ENCODE measurements at places on chromosomes 1 and 21.
A peak's percentile ranks its signal among the peaks of the same experiment; 100 is the strongest.

DNA sequence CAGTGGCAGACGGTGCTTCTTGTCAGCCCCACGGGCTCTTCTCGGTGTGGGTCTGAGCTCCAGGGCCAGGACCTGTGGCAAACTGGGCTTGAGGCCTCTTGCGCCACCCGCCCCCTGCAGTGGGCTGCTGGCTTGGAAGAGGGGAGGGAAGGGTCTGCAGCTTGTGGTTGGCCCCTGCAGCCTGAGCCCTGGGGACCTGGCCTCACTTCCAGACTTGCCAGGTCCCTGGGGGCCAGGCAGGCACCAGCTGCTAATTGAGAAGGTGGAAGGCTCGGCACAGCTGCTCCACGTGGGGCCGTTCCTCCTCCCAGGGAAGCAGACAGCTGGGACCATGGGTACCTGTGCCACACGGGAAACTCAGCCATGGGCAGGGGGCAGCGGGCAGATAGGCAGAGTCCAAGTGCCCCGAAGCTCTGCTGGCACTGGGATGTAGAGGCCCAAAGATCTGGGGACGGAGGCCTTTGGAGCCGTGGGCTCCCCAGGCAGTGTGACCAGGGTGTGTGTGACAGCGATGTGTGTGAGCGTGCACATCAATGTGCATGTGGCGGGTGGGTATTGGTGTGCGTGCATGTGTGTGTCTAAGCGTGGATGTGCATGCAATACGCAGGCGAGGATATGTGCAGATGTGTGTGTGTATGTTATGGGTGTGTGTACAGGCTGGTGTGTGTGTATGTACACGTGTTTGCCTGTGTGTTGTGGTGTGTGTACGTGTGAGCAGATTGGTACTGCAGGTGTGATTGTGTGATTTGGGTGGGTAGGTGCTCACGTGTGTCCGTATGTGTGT is 39.3 kb downstream of the TP73 start:
- no peak for DNase-seq

DNA sequence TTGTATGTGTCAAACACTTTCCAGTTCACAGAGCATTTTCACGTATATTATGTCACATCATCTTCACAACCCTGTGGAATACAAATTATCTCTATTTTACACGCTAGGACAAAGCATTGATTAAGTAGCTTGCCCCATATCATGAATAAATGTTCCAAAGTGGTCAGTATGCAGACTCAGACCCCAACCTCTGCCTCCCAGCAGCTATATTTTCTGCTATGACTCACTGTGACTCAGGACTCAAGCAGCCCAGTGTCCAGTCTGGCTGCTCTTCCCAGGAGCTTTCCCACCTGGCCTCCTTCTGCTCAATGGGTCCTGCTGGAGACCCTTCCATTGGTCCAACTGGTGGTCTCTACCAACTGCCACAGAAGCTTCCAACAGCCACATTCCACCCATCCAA is 56.0 kb upstream of the RAP1A start:
- peak; percentile 93 for DNase-seq

DNA sequence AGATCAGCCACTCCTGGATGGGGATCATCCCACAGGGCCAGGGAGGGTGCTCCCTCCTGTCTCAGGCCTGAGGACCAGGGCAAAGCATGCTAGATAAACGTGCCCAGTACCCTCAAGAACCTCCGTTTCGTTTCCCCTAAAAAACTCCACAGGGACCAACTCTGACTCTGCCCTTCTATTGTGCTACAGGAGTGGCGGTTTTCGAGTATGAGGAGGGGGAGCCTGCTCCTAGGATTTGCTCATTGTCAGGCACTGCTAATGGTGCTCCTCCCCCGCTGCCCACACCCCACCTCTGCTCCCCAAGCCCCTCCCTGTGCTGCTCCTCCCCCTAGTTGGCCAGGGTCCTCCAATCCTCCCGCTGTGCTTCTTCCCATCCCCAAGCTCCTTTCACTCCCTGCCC is 32.0 kb downstream of the PGBD5 start:
- DNase-seq = no peak

- no peak for DNase-seq
These were observed 10.6 kb downstream of the PLA2G2F start for GRCh38 chr1:20149601-20150325.

GRCh38 chr1:108718927-108719655 is 6.4 kb downstream of the FNDC7 start:
- DNase-seq = no peak

DNA sequence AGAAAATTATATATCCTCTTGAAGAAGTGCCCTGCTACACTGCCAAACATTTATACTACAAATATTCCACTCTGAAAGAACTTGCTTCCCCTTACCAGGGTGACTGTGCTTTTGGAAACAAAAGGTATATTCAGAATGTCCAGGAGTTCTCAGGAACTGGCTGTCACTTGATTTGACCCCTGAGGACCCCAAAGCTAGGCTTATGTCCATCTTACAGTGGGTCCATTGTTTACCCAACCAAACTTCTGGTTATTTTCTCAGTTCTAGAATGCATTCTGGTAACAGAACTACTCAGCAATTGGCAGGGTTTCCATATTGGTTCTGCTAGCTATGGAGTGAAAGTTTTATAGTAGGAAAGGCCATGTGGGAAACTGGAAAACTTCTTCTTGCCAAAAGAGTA is 207.1 kb upstream of the KCTD3 start:
- DNase-seq = no peak

DNA sequence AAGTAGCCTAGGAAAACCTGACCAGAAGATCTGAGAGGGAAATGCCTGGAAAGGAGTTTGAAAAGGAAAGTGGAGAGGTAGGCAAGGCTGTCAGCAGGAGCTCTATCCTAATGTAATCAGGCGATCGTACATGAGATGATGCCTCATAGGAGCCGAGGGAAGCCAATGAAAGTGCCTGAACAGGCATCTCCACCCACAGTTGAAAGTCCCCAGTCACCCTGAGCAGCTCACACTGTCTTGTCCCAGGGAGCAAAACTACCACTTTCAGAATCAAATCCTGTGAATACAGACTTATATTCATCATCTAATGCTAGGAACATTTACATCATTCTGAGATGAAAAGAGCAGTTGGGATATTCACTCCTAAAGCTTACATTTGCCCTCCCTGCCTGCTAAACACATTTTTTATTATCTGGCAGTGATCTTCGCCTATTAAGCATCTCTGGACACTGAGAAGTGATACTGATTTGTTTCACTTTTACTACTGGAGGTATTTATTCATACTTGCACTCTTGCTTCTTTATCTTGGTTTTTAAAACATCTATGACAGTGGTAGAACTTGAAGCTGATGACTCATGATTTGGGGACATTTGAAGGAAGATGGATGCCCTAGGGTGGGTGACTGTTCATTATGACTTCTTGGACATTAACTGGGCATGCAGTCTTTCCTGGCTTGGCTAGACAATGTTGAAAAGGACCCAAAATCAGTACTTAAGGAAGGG is 221.6 kb downstream of the SEC16B start:
- DNase-seq = no peak

GRCh38 chr1:47208374-47208850 is 18.6 kb upstream of the PDZK1IP1 start:
- peak; percentile 30 for DNase-seq

GRCh38 chr1:245972476-245972875 is 534.6 kb downstream of the SMYD3 start:
- DNase-seq = no peak

- DNase-seq = no peak
These were observed 1.3 kb downstream of the POGK start for GRCh38 chr1:166840309-166841274.

GRCh38 chr1:70764747-70765146 is 282.9 kb downstream of the PTGER3 start:
- DNase-seq = peak; percentile 66

DNA sequence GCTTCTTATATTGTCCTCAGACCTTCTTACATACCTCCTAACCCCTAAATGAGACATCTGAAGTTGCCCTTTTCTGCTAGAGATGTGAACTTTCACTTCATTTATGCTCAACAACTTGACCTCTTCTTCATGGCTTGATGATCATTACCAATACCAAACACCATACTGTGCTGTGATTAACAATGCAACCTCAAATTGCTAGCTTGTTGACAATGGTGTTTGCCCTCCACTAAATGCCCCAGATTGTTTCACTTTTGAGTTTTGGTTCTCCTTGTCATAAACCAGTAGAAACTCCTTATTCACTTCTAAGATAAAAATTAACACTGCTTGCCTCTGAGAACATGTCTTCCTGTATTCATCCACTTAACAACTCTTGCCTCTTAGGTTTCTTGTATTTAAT is 5.6 kb downstream of the JAK1 start:
- DNase-seq = no peak

DNA sequence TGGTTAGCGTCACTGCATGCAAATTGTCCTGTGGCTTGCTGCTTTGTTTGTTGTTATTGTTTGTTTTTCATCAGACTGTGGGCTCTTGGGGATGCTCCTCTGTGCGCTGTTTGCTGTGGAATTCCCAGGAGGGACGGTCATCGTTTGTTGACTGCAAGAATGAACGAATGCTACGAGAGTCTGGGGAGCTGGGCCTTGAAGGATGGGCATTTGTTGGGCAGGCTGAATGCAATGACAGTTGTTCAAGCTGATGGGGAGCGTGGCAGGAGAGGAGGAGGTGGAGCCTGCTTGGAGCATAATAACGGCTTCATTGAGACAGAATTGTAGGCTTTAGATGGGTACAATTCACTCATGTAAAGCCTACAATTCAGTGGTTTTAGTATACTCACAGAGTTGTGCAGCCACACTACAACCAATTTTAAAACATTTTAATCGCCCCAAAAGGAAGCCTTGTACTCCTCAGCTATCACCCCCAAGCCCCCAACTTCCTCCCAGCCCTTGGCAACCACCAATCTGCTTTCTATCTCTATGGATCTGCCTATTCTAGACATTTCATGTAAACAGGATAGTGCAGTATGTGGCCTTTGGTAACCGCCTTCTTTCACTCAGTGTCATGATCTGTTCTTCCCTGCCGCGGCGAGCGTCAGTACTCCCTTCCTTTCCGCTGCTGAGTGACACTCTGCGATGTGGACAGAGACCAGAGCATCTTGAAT is 190.2 kb downstream of the CAMTA1 start:
- DNase-seq = no peak

DNA sequence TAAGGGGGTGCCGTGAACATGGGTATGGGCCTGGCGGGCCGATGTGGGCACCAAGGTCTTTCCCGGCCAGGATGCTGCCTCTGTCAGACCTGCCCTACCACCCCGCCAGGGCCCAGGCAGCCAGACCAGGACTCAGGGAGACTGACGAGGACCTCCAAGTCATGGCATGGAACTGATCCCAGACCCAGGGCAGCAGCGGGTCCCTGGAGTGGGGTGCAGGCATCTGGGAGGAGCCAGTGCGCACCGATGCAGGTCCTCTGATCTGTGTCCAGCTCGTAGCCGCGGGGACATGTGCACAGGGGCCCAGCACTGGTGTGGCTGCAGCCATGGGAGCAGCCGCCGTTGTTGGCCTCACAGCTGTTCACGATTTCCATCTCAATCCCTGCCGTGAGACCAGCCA is 56.8 kb downstream of the ARHGEF16 start:
- no peak for DNase-seq

DNA sequence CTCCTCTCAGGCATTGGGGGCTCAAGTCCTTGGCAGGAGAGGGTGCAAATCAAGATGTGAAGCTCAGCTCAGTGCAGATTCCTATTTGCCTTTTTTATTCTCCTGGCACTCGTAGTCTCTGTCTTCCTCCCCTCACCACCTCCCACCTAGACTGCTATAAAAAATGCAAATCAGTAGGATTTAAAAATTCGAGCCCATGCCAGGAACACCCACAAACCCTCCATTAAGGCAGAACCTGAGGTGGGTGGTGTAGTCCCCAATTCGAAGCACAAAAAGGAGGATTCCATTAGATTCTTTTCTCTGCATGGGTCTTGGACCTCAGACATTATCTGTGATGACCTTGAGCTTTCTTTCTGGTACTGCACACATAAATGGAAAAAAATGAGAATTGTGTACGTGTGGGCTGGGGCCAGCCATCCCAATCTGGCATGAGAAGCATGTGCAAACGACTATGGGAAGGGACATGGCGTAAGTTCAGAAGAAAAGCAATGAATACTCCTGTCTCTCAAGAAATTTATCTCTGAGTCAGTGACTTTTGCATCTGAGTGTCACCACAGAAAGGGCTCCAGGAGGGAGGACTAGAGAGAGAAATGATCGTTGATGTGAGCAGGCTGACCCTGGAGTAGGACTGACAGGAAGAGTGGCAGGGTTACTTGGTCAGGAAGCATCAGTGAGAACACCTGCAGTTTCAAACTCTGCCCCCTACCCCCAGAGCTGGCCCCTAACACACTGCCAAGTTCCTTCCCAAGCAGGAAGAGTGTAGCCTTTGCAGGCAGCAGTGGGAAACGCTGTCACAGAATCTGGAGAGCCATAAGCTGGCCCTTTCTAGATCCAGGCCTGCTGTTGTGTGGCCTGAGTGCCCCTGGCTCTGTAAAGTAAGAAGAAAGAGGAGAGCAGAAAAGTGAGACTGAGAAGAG is 1.7 kb downstream of the INKA2 start:
- DNase-seq = no peak

DNA sequence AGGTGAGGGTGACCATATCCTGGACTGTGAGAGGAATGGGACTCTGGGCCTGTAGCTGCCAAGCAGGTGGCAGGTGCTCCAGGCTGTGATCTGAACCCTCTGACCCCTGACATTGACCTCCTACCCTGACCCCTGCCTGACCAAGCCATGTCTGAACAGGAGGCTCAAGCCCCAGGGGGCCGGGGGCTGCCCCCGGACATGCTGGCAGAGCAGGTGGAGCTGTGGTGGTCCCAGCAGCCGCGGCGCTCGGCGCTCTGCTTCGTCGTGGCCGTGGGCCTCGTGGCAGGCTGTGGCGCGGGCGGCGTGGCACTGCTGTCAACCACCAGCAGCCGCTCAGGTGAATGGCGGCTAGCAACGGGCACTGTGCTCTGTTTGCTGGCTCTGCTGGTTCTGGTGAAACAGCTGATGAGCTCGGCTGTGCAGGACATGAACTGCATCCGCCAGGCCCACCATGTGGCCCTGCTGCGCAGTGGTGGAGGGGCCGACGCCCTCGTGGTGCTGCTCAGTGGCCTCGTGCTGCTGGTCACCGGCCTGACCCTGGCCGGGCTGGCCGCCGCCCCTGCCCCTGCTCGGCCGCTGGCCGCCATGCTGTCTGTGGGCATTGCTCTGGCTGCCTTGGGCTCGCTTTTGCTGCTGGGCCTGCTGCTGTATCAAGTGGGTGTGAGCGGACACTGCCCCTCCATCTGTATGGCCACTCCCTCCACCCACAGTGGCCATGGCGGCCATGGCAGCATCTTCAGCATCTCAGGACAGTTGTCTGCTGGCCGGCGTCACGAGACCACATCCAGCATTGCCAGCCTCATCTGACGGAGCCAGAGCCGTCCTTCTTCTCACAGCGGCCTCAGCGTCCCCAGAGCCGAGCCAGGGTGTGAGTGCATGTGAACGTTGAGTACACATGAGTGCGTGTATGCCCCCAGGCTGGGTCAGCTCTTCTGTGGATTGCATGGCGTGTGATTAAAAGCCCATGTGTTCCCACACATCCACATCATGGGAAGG is 3.1 kb downstream of the TMEM125 start:
- DNase-seq = no peak

Data from ELR (cell line).